ENCODE measurements at places on chromosomes 3 and 15.

GRCh38 chr3:133820889-133821675 is 15.5 kb downstream of the SRPRB start:
- no peak for DNase-seq

DNA sequence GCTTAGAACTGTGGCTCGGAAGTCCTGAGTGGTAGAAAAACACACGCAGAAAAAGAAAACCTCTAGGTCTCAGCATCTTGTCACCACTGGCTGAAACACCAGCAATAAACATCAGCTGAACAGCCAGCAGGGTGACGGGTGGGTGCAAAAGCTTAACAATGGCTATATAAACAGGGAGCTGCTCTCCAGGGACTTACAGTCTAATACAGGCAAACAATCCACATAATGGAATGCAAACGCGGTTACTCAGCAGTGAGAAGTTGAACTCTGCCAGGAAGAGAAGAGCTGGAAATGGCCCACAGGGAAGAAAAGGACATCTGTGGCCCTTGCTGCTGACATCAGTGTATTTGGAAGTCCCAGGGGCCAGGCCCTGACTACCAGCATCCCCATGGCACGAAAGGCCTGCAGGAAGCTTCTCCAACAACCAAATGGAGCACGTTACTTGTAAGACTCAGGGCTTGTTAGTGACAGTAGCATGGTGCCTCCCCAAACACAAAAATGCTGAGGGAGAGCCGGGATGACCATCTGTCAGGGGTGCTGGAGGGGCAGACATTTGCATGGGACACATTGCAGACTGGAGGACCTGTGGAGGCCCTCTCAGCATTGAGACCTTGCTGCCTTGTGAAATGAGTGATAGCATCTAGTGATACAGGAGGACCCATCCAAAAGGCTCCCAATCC is 3.0 kb downstream of the HEG1 start:
- peak; percentile 94 for DNase-seq

GRCh38 chr3:143991713-143992112 is 20.1 kb downstream of the DIPK2A start:
- no peak for DNase-seq

- no peak for DNase-seq
Measured at GRCh38 chr3:124246949-124247348, 255.0 kb upstream of the ROPN1 start.

- peak; percentile 80 for DNase-seq
Measured at GRCh38 chr3:13524979-13525669, 23.8 kb upstream of the FBLN2 start.

- DNase-seq: no peak
Measured at GRCh38 chr15:25366058-25366457, 72.8 kb downstream of the UBE3A start.

DNA sequence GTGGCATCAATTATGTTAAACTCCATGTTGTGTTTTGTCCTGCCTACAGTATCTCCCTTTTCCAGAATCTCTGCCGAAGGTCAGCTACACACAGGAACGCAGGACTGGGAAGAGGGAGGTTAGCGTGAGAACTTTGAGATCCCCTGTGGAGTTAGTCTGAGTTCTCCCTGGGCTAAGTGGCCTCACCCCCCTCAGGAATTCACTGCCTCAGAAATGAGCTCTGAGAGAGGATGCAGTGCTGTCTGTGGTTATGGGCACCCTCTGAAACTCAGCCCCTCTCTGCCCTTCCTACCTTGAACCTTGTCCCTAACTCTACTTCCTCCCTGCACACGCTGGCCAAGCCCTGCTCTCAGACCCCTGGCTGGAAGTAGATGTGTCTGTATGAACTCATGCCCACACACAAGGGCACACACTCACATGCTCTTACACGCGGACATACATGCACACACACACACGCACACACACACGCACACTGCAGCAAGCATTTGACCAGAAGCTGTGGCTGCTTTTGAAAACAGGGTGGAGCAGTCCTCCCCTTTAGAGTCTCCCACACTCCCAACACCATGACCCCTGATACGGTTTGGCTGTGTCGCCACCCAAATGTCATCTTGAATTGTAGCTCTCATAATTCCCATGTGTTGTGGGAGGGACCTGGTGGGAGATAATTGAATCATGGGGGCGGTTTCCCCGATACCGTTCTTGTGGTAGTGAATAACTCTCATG is 5.3 kb upstream of the VIPR1 start:
- peak; percentile 75 for DNase-seq

GRCh38 chr3:128794067-128794768 is 68.2 kb downstream of the RAB7A start:
- peak; percentile 84 for DNase-seq

DNA sequence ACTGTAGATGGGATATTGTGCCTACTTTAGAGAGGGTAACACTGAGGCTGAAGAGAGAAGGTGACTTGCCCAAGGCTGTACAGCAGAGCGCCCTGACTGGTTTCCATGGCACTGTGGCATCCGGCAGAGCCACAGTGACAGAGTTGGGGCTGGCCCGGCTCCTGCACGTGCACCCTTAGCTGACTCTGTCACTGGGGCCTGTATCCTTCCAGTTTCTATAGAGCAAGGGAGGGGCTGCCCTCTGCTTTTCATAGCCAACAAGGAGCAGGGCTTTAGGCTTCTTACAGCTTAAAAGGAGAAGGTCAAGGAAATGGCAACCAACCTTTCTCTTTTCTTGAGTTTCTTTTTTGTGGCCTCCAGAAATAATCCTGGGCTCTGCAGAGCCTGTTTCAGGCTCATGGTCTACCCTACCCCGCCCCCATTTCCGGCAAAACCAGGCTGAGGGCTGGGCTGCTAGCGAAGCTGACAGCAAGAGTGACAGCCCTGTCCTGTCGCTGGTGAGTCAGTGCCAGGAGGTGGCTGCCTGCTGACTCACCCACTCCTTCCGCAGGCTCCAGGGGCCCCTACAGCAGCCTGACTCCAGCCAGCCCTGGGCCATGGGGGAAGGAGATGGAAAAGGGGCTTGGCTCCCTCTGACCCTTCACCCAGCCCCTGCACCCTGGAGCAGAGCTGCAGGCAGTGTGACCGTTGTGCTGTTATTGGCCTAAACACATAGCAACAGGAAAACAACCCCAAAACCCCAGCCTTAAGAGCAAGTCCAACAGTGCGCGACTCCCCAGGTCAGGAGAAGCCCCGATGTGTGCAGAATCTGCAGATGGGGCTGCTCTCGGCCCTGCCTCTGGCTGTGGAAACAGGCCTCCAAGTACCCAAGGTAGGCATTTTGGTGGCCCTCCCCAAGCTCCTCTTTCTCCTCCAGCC is 29.8 kb downstream of the SLC6A6 start:
- peak; percentile 89 for DNase-seq

GRCh38 chr3:178456621-178457285 is 79.5 kb upstream of the KCNMB2 start:
- DNase-seq: no peak

DNA sequence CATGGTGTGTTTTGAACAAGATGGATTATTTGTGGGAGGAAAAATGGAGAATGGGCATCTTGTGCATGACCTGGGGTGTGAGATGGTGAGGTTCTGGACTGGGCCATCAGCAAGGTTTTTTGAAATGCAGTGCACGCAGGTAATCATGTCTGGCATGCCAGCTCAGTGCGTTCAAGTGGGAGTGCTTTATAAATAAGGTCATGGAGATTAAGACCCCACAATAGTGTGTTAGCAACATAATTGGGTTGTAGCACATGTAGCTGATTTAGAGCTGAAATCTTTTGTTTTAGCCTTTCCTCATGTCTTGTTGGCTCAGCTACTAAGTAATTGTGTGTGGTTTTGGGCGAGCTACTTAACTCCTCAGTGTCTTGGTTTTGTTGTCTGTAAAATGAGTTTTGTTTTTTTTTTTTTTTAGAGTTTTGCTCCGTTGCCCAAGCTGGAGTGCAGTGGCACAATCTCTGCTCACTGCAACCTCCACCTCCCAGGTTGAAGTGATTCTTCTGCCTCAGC is 3.9 kb upstream of the CACNA1D start:
- DNase-seq: no peak

GRCh38 chr3:75015280-75015679 is 400.8 kb upstream of the CNTN3 start:
- no peak for DNase-seq

GRCh38 chr3:121975702-121976302 is 46.2 kb downstream of the ILDR1 start:
- no peak for DNase-seq

DNA sequence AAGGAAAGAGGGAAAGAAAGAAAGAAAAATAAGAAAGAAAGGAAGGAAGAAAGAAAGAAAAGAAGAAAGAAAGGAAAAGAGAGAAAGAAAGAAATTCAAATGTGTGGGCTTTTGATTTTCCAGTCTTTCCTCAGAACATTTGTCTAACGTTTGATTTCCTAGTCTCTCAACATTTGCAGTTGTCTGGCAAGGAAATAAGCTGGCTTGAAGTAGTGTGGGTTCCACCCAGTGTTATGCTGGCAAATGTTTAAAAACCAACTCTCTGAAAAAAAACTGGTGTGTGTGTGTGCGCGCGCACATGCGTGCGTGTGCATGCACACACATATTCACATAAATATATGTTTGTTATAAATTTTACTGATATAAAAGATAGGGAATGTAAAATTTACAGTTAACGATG is 54.6 kb upstream of the C3orf49 start:
- no peak for DNase-seq

DNA sequence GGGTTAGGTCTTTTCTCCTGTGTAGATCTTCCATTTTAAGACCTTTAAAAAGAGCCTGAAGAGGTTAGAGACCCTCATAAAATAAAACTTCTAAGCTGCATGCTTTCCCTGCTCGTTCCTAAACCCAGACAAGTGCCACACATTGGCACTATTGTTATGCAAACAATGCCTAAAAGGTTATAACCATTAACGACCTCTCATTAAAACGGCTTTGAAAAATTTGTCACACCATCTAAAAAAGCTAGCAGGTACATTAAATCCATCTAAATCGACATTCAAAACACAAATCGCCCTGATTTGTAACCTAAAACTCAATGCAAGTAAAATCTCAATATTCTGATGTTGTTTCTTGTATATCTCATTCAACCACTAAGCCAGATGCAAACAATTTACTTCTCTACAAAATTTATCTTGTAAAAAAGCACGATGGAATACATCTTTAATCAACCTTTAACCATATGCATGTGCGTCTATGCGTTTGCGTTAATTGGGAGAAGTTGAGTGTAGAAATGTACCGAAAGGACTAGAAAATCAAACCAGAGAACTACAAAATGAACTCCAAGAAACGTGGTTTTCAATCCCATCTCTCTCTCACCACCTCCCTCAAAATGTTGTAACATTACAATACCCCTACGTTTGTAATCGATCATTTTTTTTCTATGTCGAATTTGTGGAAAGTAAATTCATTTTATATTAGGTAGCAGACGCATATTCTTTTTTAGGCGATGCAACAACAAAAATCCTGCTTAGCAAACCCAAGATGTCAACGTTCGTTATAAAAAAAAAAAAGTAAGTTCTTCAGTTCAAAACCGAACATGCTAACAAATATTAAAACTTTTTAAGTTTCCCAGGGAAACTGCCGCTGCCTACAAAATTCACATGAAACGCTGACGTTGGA is 1.2 kb downstream of the ALDH1A2 start:
- DNase-seq: no peak

GRCh38 chr15:40917585-40917984 is 11.6 kb upstream of the DLL4 start:
- no peak for DNase-seq

- no peak for DNase-seq
Measured at GRCh38 chr3:158660711-158661110, 11.7 kb downstream of the LXN start.

GRCh38 chr15:79078763-79079410 is 11.7 kb downstream of the RASGRF1 start:
- DNase-seq: no peak

- DNase-seq: no peak
Measured at GRCh38 chr15:76575679-76576078, 239.1 kb downstream of the ISL2 start.

DNA sequence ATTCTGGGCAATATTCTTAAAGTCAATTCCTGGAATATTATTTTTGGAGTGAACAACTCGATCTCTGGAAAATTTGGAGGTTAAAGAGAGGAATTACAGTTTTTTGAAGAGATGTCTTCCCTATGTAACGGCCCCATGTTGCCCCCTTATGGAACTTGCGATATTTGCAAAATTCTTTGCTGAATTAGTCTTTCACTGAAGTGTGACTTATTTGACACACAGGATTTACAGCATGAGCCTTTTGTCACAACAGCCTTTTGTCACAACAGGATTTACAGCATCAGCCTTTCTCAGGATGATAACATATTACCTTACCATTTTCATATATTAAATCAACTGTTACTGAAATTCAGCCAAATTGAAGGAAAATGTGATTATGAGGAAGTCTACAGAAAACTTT is 37.8 kb upstream of the SPTSSB start:
- peak; percentile 41 for DNase-seq

- no peak for DNase-seq
Measured at GRCh38 chr15:25682340-25682739, 180.8 kb downstream of the ATP10A start.

DNA sequence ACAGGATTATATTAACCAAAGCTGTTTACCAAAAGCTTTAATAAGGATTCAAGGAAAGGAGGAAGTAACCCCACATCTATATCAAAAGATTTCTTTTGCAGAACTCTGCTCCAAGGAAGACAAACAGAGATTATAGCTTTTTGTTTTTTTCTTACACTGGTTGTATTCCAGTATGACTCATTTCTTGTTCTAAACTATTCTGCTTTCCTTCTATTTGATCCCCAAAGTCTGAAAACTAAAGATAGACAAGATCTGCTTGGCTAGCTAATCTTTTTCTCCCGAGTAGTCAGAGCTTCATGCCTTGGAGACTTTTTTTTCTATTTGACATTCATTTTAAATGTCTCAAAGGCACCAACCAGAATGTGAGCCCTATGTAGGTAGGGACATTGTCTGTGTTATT is 36.8 kb upstream of the FRMD5 start:
- DNase-seq: no peak

DNA sequence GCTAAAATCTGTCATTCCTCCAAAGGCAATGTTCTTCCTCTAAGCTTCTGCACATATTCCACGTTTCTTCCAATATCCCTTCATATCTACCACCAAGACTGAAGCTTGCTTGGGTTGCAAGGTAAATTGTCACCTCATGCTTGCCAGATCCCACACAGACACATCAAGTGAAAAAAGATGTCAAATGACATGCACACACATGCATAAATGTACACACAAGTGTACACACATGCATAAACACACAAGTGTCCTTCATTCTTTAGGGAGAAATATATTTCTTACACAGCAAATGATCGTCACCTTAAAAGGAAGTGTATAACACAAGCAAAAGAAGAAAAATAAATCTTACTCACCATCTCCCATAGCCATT is 59.4 kb downstream of the CLASP2 start:
- DNase-seq: no peak

DNA sequence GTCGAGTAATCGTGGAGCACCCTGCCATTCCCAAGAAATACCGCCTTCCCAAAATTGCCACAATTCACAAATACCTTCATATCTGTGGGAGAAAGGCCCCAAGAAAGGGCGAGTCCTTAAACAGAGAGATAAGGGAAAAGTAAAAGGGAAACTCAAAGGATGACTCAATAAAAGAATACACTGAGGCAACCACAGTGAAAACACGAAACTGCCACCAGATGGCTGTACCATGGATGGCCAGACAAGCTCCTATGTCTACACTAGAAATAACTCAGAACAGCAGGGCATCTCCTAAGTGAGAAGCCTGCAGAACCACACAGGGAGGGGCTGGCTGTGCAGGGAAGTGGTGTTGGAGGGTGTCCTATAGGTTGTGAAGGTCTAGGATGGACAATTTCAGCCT is 25.0 kb downstream of the SRGAP3 start:
- DNase-seq: peak; percentile 26

- DNase-seq: peak; percentile 31
Measured at GRCh38 chr3:188558343-188559071, 404.6 kb downstream of the LPP start.

GRCh38 chr3:162367429-162368260 is 871.0 kb downstream of the OTOL1 start:
- no peak for DNase-seq

Data from fibroblast of skin of right quadriceps (primary cell).